ENCODE measurements at places on chromosomes 13 and 19. TPM values are rescaled to one million over a fixed set of nuclear protein-coding genes. Genes with fewer than 3 reads are reported as not detected.
A peak's percentile ranks its signal among the peaks of the same experiment; 100 is the strongest.

RDH8 gene
- not detected for total RNA-seq

GRCh38 chr13:95660981-95661581 lies 15.9 kb upstream of the DNAJC3 start:
- DNase-seq = peak; percentile 72

DNA sequence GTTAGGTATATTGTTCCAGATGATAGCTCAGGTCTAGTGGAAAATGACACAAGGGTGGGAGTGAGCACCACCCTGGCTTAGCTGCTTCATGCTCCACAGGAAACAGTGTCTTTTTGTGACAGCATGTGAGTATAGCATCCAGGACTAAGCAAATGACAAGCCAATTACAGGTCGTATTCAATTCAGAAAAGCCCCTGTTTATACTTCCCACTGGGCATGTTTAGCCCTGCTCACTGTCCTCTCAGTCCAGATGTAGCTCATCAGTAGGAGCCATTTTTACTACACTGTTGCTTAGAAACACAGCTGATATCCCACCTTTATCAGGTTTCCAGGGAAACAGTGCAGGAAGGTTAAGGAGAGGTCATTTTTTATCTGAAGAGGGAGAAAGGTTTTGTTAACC lies 8.0 kb downstream of the ABHD13 start:
- DNase-seq = peak; percentile 27

DNA sequence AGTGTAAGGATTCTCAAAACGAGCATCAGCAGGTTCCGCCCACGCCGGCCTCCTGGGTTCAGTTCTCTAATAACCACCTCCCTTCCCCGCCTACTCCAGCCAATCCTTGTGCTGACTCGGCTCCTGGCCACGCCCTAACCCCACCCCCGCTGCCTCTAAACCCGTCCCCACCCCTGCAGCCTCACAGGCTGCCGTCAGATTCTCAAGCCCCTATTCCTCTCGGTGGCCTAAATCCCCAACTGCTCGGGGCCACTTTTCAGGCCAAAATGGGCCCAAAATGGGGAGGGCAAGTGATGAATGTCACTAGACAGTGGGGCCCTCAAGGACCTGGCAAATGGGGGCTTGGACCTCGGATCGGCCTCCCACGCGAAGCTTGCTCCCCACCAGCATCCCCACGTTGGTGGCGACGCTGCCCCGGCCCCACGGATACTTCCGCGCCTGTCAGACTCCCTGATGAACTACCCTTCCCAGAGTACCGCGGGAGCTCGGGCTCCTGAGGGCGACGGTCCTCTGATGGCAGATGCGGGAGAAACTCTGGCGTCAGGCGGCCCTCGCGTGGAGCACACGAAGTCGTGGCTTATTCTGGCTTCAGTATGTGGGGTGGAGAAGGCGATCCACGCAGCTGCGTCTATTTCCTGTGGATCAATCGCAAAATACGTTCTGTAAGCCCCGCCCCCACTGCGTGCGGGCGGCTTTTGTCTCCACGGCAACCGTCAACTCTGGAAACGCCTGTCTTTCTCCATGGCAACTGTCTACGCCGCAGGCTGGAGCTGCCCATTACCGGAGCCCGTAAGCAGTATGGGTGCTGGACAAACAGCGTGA lies 24.8 kb downstream of the ZNF473 start:
- DNase-seq = peak; percentile 90

- DNase-seq = no peak
Measured at GRCh38 chr13:34153428-34154180, 335.7 kb downstream of the RFC3 start.

NAA16 gene
- 22.3 TPM for total RNA-seq

DNA sequence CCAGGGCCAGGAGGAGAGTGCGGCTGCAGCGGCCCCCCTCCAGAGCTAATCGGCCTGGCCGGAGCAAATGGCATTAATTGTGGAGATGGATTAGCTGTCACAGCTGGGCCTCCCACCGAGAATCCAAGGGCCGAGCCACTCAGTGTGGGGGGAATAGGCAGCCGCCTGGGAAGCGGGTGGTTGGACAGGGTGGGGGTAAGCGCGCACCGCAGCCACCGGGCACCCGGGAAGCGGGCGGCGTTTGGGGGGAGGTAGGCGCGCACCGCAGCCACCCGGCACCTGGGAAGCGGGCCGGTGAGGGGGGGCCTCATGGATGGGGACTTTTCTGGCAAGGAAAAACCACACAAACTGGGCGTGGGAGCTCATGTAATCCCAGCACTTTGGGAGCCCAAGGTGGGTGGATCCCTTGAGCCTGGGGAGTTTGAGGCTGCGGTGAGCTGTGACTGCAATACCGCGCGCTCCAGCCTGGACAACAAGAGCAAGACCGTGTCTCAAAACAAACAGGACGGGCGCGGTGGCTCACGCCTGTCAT lies 9.7 kb downstream of the R3HDM4 start:
- peak; percentile 85 for DNase-seq

DNA sequence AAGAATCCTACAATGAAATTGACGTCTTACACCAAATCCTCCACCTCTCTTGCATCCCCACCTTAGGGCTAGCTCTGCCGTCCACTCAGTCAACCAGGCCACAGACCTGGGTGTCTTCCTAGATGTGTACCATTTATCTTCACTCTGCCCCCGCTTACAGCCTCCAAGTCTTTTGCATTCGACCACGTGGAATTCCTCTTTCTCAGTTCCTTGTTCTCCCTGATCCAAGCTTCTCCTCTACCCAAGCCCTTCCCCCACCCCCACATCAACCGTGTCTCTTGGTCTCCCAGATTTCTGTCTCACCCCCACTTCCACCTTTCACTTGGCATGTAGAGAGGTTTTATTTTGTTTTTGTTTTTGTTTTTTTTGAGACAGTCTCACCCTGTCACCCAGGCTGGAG lies 1.2 kb upstream of the DMWD start:
- DNase-seq = no peak

Data from kidney (tissue), 22 donors.